ENCODE measurements at places on chromosomes 11 and 22.

DNA sequence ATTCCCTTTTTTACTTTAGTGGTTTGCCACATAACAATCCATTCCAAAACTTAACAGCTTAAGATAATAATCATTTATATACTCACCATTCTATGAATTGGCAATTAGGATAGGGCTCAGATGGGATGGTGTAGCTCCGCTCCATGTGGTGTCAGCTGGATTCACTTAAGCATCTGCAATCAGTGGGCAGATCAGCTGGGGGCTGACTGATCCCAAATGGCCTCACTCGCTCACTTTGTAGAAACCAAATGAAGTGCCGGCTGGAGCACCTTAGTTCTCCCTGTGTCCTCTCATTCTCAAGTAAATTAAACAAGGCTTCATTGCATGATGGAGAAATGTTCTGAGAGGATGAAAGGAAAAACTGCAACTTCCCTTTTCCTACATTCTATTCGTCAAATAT, 161.4 kb downstream of the WT1 start:
- no peak for DNase-seq

- no peak for DNase-seq
Observed at GRCh38 chr11:2413742-2414579, 13.4 kb downstream of the TSSC4 start.

- no peak for DNase-seq
Observed at GRCh38 chr11:35388061-35388460, 31.3 kb downstream of the SLC1A2 start.

- no peak for DNase-seq
Observed at GRCh38 chr11:78325274-78325781, 92.3 kb downstream of the GAB2 start.

DNA sequence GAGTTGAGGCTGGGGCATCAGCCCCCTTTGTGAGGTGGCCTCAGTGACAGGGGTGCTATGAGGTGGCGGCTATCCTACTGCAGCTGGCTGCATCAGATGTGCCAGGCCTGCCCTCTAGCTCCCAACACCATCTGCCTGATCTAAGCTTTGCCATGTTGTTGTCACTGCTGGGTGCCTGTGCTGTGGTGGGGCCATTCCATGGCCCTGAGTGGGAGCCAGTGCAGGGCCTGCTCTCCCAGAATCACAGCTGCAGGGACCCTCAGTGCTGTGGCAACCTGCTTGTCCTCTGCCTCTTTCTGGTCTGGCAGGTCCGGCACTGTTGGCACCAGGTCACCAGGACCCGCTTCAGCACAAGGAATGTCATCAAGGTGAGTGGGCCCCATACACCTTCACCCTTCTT, 1.8 kb upstream of the SNU13 start:
- no peak for DNase-seq

DNA sequence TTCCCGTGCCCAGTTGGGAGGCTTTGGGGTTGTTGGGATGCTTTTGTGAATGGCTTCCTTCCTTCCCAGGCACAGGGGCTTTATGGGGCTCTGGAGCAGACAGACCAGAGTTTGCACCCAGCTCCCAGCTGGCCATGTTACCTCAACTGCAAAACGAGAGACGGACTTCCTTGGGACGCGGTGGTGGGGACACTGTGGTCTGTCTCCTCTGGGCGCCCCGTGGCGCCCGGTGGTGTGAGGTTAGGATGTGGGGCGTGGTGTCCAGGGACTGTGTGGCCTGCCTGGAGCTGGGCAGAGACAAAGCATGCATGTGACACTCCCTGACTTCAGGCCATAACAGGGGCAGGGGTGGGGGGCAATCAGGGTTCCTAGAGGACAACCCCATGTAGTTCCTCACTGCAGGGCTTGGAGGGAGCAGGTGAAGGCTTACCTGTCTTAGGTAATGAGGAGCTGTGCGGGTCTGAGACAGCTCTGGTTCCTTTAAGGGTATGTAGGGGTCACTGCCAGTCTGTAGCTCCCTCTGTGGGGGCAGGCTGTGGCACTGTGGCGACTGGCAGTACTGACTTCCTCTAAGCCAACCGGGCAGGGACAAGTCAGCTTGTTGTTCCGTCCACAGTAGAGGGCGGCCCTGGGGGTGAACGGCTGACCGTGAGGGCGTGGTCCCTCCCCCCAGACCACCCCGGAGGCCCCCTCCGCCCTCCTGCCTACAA, 14.4 kb downstream of the KCNQ1 start:
- DNase-seq = no peak

GRCh38 chr11:31757260-31757835, 53.8 kb downstream of the PAX6 start:
- no peak for DNase-seq

GRCh38 chr11:116984589-116984988, 113.6 kb downstream of the SIK3 start:
- no peak for DNase-seq

GRCh38 chr22:40678493-40679248, 613 bp upstream of the MCHR1 start:
- no peak for DNase-seq

DNA sequence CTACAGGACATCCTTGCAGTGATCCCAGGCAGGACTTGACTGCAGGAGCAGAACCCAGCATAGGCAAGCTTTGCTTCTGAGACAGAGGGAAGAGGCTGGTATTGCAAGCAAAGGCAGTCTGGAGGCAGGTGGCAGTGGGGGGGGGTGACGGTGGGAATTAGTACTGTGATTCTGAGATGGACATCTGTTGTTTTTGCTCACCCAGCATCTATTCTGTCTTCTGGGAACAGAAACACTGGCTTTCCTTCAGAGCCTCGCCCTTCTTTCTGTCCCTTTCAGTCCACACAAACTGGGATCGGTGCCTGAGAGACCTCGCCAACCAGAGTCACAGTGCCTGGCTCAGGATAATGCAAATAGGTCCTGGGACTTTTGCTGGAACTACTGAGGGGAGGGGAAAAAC, 31.2 kb upstream of the RASL10A start:
- DNase-seq = no peak

- no peak for DNase-seq
Observed at GRCh38 chr11:923691-924405, 1.8 kb upstream of the AP2A2 start.

DNA sequence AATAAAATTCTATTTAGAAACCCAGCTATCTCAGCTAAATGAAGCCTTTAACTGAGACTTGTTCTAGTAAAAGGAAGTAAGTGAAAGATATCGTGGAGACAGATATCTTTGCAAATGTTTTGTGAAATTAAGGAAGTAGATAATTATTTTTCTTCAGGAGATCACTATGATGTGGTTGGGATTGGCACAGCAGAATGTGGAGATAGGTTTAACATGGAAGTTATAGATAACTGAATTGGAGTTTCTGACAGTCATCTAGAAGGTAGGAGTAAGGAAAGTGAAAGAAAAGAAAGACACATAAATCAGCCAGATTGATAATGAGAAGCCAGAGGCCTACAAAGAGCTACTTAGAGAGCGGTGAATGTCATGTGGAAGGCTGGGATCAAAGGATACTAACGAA, 4.7 kb upstream of the CASP5 start:
- DNase-seq = no peak

- DNase-seq = no peak
Observed at GRCh38 chr22:44819966-44820631, 67.7 kb downstream of the ARHGAP8 start.

DNA sequence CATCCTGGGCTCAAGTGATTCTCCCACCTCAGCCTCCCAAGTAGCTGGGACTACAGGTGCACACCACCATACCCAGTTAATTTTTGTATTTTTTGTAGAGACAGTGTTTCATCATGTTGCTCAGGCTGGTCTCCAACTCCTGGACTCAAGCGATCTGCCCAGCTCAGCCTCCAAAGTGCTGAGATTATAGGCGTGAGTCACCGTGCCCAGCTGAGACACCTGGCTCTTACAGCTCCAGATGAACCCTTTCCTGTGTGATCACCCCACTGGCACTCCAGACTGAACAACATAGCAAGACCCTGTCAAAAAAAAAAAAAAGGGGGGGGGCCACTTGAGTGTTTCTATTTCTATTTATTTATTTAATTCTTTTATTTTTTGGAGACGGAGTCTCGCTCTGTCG, 1.0 kb upstream of the ADSL start:
- no peak for DNase-seq

Data from mesenteric fat pad (tissue), 1 donor.